ENCODE measurements at places on chromosomes 11 and 22. TPM values are rescaled to one million over a fixed set of nuclear protein-coding genes. Genes with fewer than 3 reads are reported as not detected.

The INPP5J gene
- total RNA-seq, result not detected

The NRXN2 gene
- total RNA-seq, result 7.7 TPM

The VWA5A gene
- 9.0 TPM for total RNA-seq

DNA sequence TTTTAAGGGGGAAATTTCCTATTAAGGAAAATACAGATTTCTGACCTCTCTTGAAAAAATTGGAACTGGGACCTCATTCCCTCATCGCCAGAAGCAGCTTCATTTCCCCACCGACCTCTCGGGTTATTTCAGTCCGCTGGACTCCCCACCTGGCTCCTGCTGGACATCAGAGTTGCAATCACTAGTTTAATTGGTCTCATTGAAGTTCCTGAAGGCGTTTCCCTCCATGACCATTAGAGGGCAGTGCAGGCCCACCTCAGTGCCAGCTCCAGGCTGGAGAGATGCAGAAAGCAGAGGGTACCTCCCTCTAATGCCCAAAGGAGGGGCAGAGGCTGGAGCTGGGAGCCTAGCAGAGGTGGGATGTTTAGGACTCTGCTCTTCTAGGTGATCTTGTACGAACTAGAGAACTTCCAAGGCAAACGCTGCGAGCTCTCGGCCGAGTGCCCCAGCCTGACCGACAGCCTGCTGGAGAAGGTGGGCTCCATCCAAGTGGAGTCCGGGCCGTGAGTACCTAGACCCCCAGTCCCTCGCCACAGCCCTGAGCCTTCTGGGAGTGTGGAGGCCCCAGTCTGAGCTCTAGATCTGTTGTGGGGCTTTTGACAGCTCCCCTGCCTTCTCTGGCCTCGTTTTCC lies 2.7 kb downstream of the CRYBB3 start:
- no peak for DNase-seq
- no peaks in the 10 kb centered on the region for H3K27me3 ChIP-seq
- no peak overlapping the region for H3K27ac ChIP-seq
- no peak overlapping the region for H3K4me3 ChIP-seq
- no peaks in the 10 kb centered on the region for H3K4me1 ChIP-seq
- H3K36me3 ChIP-seq, result peaks cover under 1% of the 10 kb centered on the region

- DNase-seq, result peak; percentile 37
- no peak overlapping the region for H3K4me3 ChIP-seq
- no peaks in the 10 kb centered on the region for H3K36me3 ChIP-seq
- no peaks in the 10 kb centered on the region for H3K27me3 ChIP-seq
Observed at GRCh38 chr22:49613511-49614270, 214.0 kb downstream of the BRD1 start.

GRCh38 chr11:11740073-11740702 lies 101.6 kb upstream of the USP47 start:
- no peak overlapping the region for H3K4me3 ChIP-seq
- DNase-seq, result no peak
- no peak overlapping the region for H3K27ac ChIP-seq
- no peaks in the 10 kb centered on the region for H3K4me1 ChIP-seq

DNA sequence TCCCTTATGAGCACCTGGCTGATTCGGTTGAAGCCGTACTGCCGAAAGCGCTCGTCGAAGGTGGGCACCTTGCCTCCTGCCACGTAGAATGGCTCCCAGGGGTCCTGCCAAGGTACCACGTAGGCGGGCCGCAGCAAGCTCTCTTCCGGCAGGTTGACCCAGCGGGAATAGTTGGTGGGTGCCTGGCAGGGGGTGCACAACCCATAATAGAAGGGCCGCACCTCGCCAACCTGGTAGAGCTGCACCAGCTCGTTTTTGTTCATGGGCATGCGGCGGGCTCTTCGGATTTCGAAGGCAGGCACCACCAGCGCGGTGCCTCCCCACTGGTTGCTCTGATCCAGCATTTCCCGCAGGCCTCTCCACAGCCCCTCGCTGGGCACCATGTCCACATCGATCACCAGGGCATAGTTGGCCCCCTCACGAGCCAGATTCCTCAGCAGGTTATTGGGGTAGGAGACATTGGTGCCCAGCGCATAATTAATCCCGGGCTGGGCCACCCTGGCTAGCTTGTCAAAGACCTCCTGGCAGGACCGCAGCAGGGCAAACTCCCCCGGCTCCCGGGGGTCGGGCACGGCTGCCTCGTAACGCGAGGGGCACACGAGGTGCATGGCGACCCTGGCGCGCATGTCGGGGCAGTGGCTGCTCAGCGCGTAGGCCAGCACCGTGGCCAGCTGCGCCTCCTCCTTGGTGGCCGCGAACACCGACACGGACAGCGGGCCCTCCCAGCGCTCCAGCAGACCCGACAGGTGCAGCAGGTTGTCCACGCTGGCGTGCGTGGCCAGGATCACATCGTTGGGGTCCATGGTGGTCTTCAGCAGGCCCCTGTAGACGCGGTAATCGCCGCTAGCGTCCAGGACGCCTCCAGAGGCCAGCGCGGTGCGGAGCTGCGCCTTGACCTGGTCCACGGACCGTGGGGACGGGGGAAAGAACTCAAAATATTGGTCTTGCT lies 679 bp downstream of the B4GAT1 start:
- peaks cover 6% of the 10 kb centered on the region for H3K4me1 ChIP-seq
- H3K27ac ChIP-seq, result peak overlapping the region; percentile 62

DNA sequence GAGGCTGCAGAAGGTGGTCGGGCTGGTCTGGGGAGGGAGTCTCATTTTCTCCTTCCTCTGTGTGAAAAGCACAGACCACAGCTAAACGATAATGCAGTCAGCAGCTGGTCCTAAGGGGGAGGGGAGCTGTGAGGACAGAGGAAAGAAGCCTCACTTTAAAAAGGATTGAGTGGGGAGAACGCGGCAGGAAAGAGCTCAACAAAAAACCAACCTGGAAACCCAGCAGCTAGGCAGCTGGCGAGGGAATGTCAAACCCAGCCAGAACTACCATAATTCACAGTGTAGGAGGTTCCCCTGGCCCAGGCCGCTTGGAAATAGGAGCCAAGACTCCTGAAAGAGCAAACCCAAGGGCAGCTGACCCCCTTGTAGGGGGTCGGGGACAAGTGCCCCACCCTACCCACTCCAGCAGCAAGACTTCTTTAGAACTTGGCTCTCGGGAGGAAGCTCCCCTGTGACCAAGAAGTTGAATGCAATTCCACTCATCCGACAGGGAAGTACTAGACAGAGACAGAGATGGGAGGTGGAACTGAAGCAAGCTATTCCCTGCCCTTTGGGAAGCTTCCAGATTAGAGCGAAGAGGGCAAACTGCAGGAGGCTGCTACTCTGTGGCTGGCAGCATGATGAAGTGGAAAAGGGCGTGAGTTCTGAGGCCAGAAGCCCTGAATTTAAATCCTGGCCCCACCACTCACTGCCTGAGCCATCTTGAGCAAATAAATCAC lies 16.5 kb upstream of the DGKZ start:
- DNase-seq, result no peak
- no peaks in the 10 kb centered on the region for H3K4me1 ChIP-seq
- H3K27ac ChIP-seq, result no peak overlapping the region
- peaks cover 4% of the 10 kb centered on the region for H3K27me3 ChIP-seq
- H3K36me3 ChIP-seq, result no peaks in the 10 kb centered on the region
- no peak overlapping the region for H3K4me3 ChIP-seq

GRCh38 chr11:95093548-95093947 lies 3.9 kb downstream of the ENDOD1 start:
- H3K4me1 ChIP-seq, result no peaks in the 10 kb centered on the region
- H3K27me3 ChIP-seq, result no peaks in the 10 kb centered on the region
- no peak for DNase-seq
- H3K36me3 ChIP-seq, result no peaks in the 10 kb centered on the region

GRCh38 chr11:7462706-7463105 lies 22.6 kb upstream of the OLFML1 start:
- H3K27me3 ChIP-seq, result no peaks in the 10 kb centered on the region
- no peaks in the 10 kb centered on the region for H3K4me1 ChIP-seq
- DNase-seq, result no peak
- H3K36me3 ChIP-seq, result no peaks in the 10 kb centered on the region
- no peak overlapping the region for H3K4me3 ChIP-seq

- DNase-seq, result no peak
- H3K27me3 ChIP-seq, result no peaks in the 10 kb centered on the region
- peaks cover 3% of the 10 kb centered on the region for H3K36me3 ChIP-seq
- peaks cover 33% of the 10 kb centered on the region for H3K4me1 ChIP-seq
- no peak overlapping the region for H3K4me3 ChIP-seq
- H3K27ac ChIP-seq, result no peak overlapping the region
Observed at GRCh38 chr11:93481279-93481678, 61.9 kb downstream of the SMCO4 start.
